NCI-H1092 treated with DMSO at 0.1 percent for 48 hours (cell line): ENCODE measurements at places on chromosomes 11 and 22.

DNA sequence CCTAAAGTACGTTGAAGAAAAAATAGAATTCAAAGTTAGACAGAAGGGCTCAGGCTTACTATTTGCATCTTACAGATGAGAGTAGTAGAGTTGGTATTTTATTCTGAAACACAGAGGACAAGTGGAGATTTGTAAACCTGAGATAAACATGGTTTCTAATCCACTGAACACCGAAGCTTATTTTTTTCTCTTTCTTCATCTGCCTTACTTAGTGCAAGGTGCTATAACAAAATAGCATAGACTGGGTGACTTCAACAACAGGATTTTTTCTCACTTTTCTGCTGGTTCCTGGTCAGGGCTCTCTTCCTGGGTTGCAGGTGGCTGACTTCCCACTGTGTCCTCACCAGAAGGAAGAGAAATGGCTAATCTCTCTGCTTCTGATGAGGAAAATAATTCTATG, 2.1 kb upstream of the HBG1 start:
- no peak for DNase-seq

DNA sequence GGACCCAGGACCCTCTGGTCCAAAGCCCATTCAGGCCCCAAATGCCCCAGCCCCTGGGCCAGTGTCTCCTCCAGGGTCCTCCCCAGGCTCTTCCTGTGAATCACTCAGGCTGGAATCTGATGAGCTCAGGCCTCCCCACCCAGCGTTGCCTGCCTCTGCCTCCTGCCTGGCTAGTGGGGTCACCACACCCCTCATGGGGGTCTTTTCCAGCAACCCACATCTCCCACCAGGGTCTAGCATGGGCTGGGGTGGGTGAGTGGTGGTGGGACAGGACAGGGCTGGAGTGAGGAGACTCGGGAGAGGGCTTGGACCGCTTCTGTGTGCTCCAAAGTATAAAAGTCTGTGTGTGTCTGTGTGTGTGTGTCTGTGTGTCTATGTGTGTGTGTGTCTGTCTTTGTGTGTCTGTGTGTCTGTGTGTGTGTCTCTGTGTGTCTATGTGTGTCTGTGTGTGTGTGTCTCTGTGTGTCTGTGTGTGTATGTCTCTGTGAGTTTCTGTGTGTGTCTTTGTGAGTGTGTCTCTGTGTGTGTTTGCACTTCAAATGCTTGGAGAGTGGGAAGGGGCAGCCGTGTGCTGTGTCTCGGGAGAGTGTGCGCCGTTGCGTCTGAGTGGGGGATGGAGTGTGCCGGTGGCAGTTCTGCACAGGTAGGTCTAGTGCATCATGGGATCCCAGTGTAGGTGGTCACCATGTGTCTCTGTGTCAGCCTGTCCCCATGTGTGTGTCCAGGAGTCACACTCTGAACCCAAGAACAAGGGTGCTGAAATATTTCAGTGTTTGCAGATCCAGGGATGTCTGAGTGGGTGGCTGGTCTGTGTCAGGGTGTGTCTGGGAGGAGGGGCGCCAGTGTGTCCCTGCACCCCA, 8.8 kb downstream of the RIN1 start:
- no peak for DNase-seq

GRCh38 chr11:58919561-58919960, 19.7 kb upstream of the GLYATL1 start:
- DNase-seq = no peak

- DNase-seq = peak; percentile 24
These were observed 31.9 kb downstream of the PPP2R1B start for GRCh38 chr11:111734101-111734953.

GRCh38 chr22:29816980-29817379, 21.1 kb downstream of the ASCC2 start:
- DNase-seq = no peak

- DNase-seq = no peak
These were observed 5.8 kb upstream of the ZNF74 start for GRCh38 chr22:20388200-20388599.

- DNase-seq = no peak
These were observed 87.2 kb downstream of the KIAA1671 start for GRCh38 chr22:25039754-25040153.

GRCh38 chr11:75524665-75525432, 892 bp downstream of the GDPD5 start:
- no peak for DNase-seq

- DNase-seq = peak; percentile 81
These were observed 15.1 kb downstream of the FXYD6 start for GRCh38 chr11:117861151-117862018.

DNA sequence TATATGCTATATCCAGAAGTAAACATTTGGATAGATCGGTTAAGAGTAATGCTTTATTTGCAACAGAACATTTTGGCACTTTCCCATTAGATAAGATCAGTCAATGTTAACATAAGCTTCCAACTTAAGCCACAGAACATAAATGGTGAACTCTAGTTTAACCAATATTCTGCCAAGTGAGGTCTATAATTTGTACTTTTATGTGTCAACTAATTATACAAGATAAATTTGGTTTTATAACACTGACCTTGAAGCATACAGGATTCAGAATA, 23.5 kb upstream of the BLID start:
- DNase-seq = no peak

DNA sequence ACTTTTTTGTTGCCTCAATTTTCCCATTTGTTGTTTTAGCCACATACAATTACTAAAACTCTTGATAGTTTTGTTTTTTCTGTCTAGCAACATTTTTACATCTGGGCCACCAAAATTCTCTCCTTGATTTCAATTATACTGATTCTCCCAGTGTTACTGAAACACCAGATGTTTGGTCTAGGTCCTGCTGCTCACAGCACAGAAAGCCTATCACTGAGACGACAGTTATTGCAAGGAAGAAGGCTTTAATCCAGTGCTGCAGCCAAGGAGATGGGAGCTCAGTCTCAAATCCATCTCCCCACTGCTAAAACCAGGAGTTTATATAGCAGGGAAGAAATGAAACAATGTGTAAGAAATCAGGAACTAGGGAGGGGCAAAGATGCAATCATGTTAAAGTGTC, 837.7 kb upstream of the CNTN5 start:
- no peak for DNase-seq

GRCh38 chr22:50200461-50201190, at the start of gene SELENOO:
SELENOO (plus strand) TSS chr22:50201011; CDS start chr22:50201037, 26 bp downstream.
- DNase-seq = peak; percentile 24

DNA sequence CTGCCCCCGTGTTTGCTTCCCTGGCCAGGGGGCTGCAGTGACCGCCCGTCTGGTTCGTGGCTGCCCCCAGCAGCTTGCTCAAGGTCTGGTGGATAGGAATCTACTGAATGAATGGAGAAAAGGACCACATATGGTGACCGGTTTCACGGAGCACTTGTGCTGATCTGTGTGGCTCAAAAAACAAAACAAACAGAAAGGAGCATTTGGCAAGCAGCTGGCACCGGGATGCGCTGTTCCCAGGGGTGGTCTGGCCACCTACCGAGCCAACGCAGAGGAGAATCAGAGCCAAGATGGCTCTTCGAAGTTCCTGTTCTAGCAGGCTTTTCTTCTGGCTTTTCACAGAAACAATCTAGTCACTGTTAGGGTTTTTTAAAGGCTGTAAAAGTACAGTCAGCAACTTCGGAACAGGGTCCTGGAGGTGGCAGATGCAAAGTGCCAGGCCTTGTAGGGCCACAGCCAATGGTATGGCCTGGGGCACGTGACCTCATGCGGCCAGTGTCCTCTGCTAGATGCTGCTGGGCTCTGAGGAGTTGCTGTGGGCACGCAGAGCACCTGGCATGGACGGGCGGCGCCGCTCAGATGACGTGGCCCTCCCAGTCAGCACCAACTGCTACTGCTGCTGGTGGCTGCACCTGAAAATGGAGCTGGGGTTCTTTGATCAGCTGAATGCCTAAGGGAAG, 27.3 kb upstream of the PACSIN2 start:
- DNase-seq = peak; percentile 46

DNA sequence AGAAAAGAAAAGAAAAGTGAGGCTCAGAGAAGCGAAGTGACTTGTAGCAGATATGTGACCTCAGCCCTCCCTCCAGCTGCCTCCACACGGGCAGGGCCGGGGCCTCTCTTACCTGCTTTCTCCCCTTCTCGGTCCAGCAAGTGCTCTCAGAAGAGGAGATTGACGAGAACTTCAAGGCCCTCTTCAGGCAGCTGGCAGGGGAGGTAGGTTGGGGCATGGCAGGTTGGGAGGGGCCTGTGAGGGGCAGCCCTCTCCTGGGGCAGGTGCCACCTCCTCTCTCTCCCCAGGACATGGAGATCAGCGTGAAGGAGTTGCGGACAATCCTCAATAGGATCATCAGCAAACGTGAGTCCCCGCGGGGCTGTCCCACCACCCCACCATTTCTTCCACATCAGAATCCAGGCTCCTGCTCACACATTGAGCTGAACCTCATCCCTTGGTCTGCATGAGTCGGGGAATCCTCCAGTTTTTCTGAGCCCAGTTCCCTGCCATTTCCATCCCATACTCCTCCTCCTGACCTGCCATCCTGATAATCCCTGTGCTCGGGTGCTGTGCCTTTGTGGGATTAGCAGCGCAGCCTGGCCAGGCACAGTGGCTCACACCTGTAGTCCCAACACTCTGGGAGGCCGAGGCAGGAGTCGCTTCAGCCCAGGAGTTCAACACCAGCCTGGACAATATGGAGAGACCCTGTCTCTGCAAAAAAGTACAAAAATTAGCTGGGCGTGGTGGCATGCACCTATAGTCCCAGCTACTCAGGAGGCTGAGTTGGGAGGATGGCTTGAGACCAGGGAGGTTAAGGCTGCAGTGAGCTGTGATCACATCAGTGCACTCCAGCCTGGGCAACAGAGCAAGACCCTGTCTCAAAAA, 26.4 kb downstream of the CAPN1 start:
- DNase-seq = no peak

DNA sequence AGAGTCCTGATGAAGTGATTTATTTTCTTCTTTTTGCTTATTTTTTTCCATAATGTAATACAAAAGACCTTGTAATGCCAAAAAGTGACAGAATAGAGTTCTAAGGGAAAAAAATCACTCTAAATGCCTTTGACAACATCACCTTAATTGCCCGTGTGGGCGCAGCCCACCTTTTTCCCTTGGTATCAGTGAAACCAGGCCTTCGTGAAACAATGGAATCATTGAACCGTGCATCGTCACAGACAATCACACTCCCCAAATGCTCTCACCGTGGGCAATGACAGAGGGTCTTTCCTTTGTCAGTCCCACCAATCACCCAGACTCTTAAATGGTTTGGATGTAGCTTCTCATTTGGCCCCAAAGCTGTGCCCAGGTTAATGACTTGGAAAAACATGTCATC, 9.6 kb upstream of the SLC6A5 start:
- DNase-seq = no peak

DNA sequence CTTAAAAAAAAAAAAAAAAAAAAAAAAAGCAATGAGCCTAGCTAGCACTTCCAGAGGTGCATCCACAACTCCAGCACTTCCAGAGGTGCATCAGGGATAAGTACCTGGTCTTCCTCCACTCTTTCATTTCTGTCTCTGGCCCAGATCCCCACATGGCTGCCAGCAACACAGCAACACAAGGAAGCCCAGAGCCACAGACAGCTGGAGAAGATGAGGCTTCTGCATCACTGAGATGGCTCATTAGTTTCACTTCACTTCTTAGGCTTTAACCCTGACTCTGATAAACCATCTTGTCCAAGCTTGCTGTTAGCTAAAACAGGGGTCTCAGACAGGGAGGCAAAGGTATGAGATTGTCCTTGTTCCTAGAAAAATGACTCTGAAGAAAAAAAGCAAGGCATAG, 35.6 kb downstream of the PC start:
- DNase-seq = no peak

- DNase-seq = no peak
These were observed 67.9 kb downstream of the CYB5R2 start for GRCh38 chr11:7605186-7605943.

GRCh38 chr11:27820249-27820648, 120.0 kb upstream of the BDNF start:
- DNase-seq = no peak

DNA sequence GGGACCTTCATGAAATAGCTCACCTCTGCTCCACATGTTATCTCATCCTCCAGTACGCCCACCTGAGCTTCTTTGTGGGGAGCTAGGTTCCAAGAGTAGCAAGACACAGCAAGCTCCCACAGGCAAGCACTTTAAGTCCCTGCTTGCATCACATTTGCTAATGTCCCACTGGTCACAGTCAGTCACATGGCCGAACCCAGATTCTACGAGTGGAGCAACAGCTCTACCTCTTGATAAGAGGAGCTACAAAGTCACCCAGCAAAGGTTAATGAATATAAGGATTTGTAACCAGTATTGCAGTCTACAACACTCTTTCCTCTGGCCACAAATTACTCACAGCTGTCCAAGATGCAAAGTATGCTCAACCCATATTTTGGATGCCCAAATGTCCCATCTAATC, 15.2 kb upstream of the MS4A15 start:
- no peak for DNase-seq

DNA sequence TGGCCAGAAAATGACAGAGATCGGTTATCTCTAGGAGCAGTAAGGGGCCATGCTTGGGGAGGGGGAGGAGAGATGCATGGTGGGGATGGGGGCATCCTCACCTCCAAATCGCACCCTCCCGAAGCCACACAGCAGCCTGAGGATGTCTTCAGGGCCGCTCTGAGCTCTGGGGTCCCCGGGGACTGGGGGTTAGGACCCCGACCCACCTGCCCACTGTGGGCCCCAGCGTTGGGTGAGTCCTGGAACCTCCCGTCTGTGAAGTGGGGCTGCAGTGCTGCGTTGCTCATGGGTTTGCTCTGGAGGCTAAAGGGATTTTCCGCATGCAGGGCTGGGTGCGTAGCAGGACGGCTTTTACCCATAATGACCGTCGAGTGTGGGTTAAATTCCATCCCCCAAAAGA, 1046.3 kb downstream of the BRD1 start:
- no peak for DNase-seq
